T-helper 17 cell (primary cell): ENCODE measurements at places on chromosomes 6 and 20.
A peak's percentile ranks its signal among the peaks of the same experiment; 100 is the strongest.

DNA sequence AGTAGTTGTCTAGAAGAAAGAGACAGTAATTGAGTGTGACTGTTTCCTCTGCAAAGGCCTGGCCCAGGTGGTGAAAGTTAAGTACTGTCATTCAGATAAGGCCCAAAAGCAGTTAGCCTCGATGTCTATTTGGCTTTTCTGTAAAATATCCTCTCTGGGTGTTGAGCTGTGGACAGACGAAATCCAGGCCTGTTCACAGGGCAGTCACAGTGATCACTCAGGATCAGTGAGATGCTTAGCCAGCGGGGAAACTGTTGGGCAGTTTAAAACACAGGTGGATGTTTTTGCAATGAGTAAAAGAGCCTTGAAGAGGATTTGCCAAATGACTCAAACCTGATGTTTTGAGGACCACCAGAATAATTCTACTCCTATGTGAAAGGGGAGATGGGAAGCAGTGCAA, 22.0 kb upstream of the PRDM1 start:
- DNase-seq: no peak

DNA sequence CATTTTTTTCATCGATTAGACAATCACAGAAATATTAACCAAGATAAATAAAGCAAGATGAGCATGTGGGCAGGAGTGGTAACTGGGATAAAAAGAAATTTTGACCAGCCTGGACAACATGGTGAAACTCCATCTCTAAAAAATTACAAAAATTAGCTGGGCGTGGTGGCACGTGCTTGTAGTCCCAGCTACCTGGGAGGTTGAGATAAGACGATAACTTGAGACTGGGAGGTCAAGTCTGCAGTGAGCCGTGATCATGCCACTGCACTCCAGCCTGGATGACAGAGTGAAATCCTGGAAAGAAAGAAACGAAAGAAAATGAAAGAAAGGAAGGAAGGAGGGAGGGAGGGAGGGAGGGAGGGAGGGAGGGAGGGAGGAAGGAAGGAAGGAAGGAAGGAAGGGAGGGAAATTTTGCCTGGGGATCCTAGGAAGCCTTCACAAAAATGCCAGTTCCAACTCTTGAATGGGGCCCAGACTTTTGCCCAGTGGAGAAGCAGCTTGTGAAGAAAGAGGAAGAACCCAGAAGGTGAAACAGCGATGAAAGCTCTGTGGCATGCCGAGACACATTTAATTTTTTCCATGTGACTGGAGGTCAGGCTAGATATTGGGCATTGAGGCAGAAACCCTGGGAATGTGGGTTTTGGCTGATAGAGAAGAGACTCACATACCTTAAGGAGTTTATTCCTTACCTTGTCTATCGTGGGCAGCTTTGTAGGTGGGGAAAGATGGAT, 20.3 kb downstream of the CCDC170 start:
- no peak for DNase-seq

DNA sequence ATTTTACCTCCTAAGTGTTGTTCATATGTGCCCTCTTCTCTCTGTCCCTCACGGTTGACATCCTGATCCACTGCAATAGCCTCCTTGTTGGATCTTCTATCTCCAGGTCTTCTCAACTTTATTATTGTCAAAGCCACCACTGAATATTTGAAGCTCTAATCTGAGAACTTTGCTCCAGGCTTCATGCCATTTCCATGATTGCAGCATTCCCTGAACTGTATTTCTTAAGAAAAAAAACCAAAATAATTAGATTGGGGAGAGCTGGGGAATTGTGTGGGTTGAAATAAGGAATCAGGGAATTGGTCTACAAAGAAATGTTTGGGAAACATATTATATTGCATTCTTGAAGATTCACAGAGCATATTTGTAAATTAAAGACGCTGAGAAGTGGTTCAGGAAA, 2.5 kb upstream of the STX7 start:
- DNase-seq: no peak

DNA sequence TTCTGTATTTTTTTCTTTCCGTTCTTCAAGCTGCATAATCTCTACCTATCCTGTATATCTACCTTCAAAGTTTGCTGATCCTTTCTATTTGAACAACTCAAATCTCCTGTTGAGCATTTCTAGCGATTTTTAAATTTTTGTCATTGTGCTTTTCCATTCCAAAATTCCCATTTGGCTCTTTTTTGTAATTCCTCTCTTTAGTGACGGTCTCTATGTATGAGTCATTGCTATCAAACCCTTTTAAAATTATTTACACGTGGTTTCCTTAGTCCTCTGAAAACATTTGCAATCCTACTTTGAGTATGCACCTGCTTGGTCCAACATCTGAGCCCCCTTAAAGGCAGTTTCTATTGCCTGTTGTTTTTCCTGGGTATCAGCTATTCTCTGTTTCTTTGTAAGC, 100.5 kb upstream of the FOXC1 start:
- no peak for DNase-seq

DNA sequence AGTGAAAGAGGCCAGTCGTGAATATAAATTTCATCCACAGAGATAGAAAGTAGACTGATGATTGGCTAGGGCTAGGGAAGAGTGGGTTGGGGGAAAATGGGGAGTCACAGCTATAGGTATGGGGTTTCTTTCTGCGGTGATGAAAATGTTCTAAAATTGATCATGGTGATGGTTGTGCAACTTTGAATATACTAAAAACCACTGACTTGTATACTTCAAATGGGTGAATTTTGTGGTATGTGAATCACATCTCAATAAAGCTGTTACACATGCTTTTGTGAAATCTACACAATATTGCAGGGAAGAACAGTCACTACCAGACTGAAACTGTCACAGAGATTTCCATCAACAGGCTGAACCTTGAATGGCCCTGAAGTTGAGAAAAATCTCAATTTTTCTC, 61.5 kb downstream of the LYRM4 start:
- DNase-seq: no peak

DNA sequence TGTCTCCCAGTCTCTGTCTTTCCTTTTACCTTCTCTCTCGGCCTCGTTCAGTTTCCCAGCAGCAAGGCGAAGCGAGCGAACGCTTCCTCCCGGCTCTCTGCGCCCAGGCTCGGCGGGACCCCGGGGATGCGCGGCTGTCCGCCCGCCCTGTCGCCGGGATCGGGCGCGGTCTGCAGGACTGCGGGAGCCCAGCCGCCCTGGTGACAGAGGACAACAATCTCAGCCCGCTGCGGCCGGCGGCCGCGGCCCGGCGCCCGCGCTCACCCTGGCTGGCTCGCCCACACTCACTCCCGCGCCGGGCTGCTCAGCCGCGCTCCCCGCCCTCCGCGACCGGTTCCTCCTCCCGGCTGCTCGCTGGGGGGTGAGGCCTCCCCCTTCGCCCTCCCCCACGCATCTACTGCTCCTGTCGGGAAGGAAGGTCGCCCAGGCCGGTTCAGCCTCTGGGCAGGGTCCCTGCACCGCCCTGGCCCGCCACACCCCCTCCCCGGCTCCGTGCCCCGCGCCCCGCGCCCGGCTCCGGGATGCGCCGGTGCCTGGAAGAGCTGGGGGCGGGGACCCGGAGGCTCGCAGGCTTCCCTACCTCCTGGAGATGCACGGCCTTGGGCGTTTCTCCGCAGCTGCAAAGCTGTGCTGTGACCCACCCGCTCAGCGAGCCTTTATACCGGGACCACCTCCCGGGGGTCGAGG, 410 bp downstream of the SYNE1 start:
- DNase-seq: no peak

- no peak for DNase-seq
Measured at GRCh38 chr6:157645201-157645795, 177.7 kb upstream of the SNX9 start.

- DNase-seq: no peak
Measured at GRCh38 chr6:132932588-132932987, 118.2 kb downstream of the RPS12 start.

- no peak for DNase-seq
Measured at GRCh38 chr20:33267701-33268100, 15.3 kb upstream of the BPIFB1 start.

GRCh38 chr20:42924215-42924614, 265.5 kb downstream of the PTPRT start:
- no peak for DNase-seq

- no peak for DNase-seq
Measured at GRCh38 chr20:55415567-55416142, 589.7 kb downstream of the CBLN4 start.

GRCh38 chr6:15430186-15430585, 184.3 kb downstream of the JARID2 start:
- DNase-seq: no peak

DNA sequence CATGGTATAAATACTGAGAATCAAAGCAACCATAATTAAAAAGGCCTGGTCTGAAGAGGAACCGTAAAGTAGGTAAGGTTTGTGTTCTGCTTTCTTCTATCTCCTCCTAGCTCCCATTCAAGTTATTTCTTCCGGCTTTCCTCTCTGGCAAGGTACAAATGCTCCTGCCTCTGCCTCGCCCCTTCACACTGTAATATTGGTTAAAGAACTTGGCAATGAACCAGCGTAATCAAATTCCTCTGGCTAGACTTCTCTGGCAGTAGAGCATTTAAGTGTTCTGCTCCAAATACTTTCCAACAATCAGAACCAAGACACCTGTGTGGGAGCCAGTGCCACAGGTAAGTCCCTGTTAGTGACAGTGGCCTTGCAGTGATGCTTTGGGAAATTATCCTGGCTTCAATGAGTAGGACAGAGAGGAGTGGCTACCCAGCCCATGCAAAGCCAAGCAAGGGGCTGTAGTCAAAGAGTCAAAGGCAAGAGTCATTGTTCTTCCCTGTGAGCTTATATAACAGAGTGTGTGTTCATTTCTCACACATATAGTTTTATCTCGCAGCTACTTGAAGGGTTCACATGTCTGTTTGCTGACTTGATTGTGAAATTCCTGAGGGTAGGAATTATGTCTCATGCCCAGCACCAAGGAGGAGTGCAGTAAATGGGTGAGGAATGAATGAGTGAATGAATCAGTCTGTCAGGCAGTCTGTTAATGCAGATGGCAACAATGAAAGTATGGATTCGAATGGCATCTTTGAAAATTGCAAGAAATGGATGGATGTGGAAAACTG, 329.3 kb downstream of the NRN1 start:
- DNase-seq: no peak

DNA sequence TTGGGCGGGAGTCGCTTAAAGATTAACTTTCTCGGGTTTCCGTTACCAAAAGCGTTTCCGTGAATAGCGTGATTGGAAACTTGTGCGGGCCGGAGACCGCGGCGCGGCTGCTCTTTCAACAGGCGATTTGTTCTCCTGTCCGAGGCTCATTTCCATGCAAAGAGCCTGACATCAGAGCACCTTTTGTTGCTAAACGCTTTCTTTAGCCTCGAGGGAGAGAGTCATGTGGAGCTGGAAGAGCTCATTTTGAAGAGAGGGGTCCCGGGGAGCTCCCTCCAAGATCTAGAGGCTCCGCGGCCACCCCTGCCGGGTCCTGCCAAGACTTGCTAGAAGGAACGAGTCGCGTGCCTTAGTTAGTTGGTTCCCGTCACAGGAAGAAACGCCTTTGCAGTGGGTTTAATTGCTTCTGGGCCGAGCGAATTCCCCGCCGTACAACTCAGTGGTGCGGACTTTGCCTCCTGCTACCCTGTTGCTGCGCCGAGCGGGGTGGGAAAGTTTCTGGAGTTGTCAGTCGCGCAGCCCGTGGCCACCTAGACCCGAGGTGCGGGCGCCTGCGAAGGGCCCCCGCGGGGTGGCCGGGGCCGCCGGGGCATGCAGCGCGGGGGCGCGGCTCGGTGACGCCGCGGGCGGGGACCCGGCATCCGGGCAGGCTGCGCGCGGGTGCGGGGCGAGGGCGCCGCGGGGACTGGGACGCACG, at the start of gene SASH1:
Gene SASH1 (plus strand): TSS at position 489 of the 697 bp plus-strand sequence. CDS start 230 bp downstream, outside the sequence.
- DNase-seq: peak; percentile 10

GRCh38 chr20:37161830-37162549, 17.1 kb upstream of the RPN2 start:
- DNase-seq: no peak

DNA sequence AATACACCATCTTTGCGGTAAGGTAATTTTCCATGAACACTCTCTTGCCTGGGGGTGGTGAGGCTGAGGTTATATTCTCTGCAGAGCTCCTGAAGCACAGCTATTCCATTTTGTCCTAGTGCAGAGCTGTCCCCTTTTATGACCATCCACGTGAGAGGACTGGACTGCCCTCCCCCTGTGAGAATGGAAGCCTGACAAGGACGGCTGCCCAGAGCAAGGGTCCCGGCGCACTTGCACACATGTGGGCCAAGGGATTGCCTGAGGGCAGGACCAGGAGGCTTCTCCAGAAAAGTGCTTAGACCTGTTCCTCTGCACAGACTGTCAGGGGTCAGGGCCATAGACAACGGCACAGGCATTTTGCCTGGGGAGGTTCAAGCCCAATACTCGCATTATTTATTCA, 48.2 kb downstream of the SLC22A23 start:
- DNase-seq: no peak

GRCh38 chr20:19830211-19830785, 72.2 kb downstream of the RIN2 start:
- DNase-seq: no peak

DNA sequence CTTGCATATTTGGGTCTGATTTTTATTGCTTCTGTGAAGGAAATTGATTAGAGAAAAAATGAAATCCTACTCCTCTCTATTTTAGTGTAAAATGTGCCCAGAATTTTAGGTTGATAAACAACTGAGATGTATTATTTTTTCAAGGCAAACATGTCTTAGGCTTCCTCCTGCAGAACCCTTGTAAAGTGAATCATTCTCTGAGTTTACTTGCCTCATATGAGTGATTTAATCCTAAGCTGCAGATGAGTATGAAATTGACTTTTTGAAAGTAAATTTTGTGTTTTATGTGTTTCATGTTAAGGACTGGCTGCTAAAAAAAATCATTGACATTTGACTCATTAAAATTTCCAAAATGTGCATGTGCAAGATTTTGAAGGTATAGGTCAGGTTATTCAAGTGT, 138.5 kb upstream of the PHACTR1 start:
- DNase-seq: no peak

DNA sequence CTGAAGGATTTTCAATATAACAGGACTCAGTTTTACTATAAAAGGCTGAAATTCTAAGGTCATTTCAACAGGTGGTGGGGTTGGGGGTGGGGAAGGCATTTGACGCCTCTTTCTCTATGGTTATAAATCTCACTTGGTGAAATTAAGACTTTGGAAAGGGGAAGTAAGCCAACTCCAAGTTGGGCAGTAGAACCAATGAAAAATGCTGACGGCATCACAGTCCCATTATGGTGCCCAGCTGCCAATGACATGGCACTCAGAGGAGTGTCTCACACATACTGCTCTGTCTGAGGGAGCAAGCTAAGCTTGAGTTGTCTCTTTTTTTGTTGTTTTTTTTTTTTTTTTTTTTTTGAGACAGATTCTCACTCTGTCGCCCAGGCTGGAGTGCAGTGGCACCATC, 4.7 kb downstream of the SLC16A10 start:
- no peak for DNase-seq

GRCh38 chr6:134123666-134124208, 71.3 kb upstream of the SLC2A12 start:
- DNase-seq: no peak

GRCh38 chr6:24481449-24481848, 7.9 kb downstream of the GPLD1 start:
- no peak for DNase-seq

GRCh38 chr6:36223706-36224105, 27.2 kb downstream of the BRPF3 start:
- no peak for DNase-seq

- DNase-seq: peak; percentile 40
Measured at GRCh38 chr6:2891768-2892170, 11.3 kb downstream of the SERPINB9 start.

GRCh38 chr6:71406865-71407860, 118.6 kb downstream of the OGFRL1 start:
- no peak for DNase-seq
